ENCODE measurements at places on chromosomes 2 and 18.

GRCh38 chr2:9297156-9297555, 90.5 kb downstream of the ASAP2 start:
- no peaks in the 10 kb centered on the region for H3K4me1 ChIP-seq
- no peaks in the 10 kb centered on the region for H3K27me3 ChIP-seq
- no peak overlapping the region for H3K4me3 ChIP-seq
- H3K27ac ChIP-seq = no peak overlapping the region
- no peaks in the 10 kb centered on the region for H3K36me3 ChIP-seq

DNA sequence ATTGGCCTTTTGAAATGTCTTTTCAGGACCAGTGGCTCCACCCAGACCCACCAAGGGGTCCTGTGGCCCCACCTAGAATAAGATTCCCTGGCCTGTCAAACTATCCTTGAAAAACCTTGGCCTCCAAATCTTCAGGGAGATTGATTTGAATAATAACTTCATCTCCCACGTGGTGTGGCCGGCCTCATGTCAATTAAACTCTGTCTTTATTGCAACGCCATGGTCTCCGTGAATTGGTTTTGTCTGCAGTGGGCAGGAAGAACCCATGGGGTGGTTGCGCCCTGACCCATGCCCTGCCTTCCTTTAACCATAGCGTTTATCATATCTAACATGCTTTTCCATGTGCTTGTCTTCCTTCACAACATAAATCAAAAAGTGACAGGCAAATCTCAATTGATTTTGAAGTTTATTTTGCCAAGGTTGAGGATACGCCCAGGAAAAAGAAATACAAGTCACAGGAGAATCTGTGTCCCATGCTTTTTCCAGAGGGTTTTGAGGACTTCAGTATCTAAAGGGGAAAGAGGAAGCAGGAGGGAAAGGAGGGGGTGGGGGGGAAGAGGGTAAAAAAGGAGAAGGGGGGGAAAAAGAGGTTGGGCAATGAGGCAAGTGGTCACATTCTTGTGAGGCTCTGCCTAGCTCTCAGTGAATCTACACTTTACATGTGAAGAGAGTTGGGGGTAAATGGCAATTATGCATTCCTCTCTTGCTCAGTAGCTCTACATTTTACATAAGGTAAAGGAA, 66.5 kb upstream of the CABLES1 start:
- no peaks in the 10 kb centered on the region for H3K27me3 ChIP-seq
- no peak overlapping the region for H3K4me3 ChIP-seq
- H3K36me3 ChIP-seq = peaks cover 18% of the 10 kb centered on the region
- H3K27ac ChIP-seq = peak overlapping the region; percentile 55
- peaks cover 62% of the 10 kb centered on the region for H3K4me1 ChIP-seq

- no peak for DNase-seq
- H3K4me3 ChIP-seq = peak overlapping the region; percentile 65
- no peak overlapping the region for H3K27ac ChIP-seq
- peaks cover 62% of the 10 kb centered on the region for H3K27me3 ChIP-seq
- H3K4me1 ChIP-seq = peaks cover 21% of the 10 kb centered on the region
Observed at GRCh38 chr2:144522897-144523595, 3.1 kb upstream of the ZEB2 start.

DNA sequence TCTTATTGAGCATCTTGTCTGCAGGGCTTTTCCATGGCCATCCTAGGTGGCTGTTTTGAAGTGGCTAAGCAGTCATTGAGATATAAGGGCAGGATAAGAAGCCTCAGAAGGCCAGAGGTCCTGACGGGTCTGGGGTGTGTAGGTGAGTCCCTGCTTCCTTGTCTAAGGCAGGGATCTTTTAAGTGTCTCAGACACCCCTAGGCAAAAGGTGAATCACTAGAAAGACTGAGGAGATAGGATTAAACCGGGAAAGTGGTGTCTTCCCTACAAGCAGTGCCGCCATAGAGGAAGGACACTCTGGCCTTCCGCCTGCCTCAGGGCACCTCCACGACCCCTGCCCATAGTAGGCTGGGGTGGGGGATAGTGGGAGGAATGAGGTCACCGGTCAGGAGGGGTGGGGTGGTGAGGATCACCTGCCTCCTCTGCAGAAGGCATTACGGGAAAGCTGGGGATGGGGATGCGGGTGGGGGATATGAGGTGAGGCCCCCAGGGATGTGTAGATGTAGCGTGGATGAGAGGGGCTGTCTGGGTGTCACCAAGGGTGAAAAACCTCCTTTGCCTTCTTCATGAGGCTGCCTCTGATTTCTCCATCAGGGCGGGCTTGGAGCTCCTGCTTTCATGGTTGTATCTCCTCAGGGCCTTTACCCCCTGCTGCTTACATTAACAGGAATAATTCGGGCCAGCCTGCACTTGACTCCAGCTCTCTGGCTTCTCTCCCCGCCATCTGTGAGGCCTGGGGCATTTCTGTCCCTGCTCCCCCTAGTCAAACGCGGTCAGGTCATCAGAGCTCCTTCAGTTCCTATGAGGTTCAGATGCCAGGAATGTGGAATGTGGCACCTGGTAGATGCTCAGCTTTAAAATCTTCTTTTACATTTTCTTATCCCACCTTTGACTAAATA, 244.0 kb downstream of the DYSF start:
- H3K36me3 ChIP-seq = no peaks in the 10 kb centered on the region
- H3K4me3 ChIP-seq = no peak overlapping the region
- no peak for DNase-seq
- H3K27me3 ChIP-seq = no peaks in the 10 kb centered on the region
- no peak overlapping the region for H3K27ac ChIP-seq
- H3K4me1 ChIP-seq = no peaks in the 10 kb centered on the region

DNA sequence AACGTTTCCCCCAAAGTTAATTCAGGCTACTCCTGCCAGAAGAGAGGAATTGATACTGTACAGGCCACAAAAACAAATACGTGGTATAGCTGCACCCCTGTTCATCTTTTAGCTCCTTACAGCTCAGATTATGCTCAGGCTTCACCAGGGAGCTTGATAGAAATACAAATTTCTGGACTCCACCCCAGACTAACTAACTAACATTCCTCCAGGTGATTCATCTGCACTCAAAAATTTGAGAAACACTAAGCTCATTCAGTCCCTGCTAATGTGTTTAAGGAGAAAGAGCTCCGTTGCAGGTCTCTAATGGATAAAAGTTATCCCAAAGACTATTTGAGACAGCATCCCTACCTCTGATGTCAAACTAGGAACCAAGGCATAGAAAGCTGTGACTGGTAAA, 36.8 kb upstream of the UNC80 start:
- no peak for DNase-seq
- no peak overlapping the region for H3K27ac ChIP-seq
- H3K27me3 ChIP-seq = no peaks in the 10 kb centered on the region
- H3K4me1 ChIP-seq = no peaks in the 10 kb centered on the region

DNA sequence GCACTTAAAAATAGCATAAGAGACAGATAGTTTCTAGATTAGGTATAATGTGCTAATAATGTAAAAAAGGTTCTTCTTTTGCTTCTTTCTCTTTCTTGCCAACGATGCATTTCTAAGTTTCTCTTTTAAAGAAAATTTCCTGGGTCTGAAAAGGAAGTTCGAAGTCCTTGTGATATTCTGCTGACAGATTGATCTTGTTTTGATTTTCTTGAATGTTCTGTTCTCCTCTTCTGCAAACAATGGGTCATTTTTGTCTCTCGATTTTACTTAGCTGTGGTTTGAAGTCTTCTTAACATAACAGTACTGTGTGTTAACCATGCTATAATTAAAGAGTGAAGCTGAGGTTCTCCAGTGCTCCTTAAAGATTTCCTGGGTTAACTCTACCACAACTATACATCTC, 61.1 kb upstream of the ACYP2 start:
- H3K36me3 ChIP-seq = peaks cover 13% of the 10 kb centered on the region
- DNase-seq = no peak
- H3K27me3 ChIP-seq = no peaks in the 10 kb centered on the region
- H3K4me1 ChIP-seq = peaks cover 26% of the 10 kb centered on the region

GRCh38 chr2:100416935-100417710, at the start of gene CHST10:
Gene CHST10 (minus strand): TSS chr2:100417668. CDS start chr2:100406675, 10,993 bp downstream.
- peaks cover 19% of the 10 kb centered on the region for H3K4me1 ChIP-seq
- peak; percentile 48 for DNase-seq
- H3K4me3 ChIP-seq = peak within 1 kb of the TSS; percentile 76

GRCh38 chr2:220499225-220499624, 871.8 kb downstream of the SLC4A3 start:
- no peak overlapping the region for H3K27ac ChIP-seq
- no peaks in the 10 kb centered on the region for H3K36me3 ChIP-seq
- H3K4me3 ChIP-seq = no peak overlapping the region
- no peak for DNase-seq
- H3K27me3 ChIP-seq = no peaks in the 10 kb centered on the region
- H3K4me1 ChIP-seq = no peaks in the 10 kb centered on the region

Measured in activated CD4-positive, alpha-beta T cell treated with anti-CD3 and anti-CD28 coated beads, Interleukin-2, amount 10 ng/mL, durations not matched to agents 7 days and 5 days (primary cell).